ENCODE measurements at places on chromosomes 4 and X.

- DNase-seq: no peak
Measured at GRCh38 chr4:24765376-24765988, 29.9 kb upstream of the SOD3 start.

DNA sequence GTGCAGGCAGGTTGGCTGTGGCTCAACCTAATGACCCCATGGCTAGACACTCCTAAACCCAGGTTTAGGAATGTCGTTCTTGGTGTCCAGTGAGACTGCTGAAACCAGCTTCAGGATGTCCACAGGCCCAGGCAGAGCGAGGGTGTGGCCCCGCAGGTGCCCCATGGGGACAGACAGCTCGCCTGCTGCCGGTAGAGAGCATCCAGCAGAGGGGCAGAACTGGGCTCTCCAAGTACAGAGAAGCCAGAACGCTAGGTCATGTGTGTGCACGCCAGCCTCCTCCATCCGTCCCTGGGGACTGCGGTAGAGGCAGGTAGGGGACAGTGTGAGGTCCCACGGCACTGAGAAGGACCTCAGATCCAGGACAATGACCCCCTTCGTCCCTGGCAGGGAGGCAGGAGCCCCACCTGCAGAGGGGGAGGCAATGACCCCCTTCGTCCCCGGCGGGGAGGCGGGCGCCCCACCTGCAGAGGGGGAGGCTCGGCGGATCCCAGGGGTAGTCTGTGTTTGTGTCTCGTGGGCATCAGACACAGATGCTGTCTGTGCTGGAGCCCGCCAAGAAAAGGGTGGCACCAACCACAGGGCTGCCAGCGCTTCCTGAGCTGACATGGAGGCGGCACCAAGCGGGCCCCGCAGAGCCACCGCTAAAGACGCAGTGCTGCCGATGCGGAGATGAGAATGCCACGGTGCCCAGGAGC lies 118.4 kb downstream of the FAM53A start:
- no peak for DNase-seq

GRCh38 chr4:40480291-40480690 lies 145.2 kb downstream of the CHRNA9 start:
- no peak for DNase-seq

GRCh38 chr4:90950385-90950841 lies 823.2 kb downstream of the CCSER1 start:
- no peak for DNase-seq

GRCh38 chr4:189988877-189989431 lies 38.1 kb downstream of the FRG2 start:
- no peak for DNase-seq

DNA sequence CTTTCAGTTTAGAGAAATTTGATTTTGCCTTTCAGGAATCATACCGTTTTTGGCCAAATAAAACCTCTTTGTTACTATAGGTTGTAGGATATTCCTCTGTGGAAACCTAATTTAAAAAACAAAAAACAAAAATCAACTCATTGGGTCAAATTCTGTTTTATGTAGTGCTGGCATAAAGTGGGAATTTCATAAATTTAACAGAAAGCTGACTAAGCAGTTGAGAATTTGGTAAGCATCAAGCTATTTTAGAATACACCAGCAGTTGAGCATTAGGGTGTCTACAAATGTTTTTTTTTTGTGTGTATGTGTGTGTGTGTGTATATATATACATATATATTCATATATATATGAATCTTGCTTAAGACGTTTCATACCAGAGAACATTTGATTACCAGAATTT lies 47.4 kb downstream of the C4orf33 start:
- DNase-seq: no peak

GRCh38 chrX:109812236-109812635 lies 79.2 kb upstream of the ACSL4 start:
- no peak for DNase-seq

GRCh38 chr4:156811286-156811685 lies 160.3 kb downstream of the PDGFC start:
- DNase-seq: no peak

DNA sequence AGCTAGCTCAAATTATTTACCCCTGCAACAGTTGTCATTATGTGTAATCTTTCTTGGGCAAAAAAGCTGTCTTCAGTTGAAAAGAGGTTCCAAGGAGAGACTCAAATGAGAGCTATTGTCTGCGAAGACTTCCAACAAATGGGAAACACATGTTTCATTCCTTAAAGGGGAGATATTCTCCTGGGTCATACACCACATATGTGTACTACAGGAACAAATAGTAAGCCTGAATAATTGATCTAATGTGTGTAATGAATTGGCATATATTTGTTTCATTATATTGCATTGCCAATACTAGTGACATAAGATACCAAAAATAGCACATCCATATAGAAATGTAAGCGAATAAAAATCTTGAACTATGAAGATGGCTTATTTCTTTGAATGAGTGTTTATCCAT lies 950.9 kb upstream of the NDST4 start:
- DNase-seq: no peak

- no peak for DNase-seq
Measured at GRCh38 chr4:14254252-14254651, 626.7 kb upstream of the BOD1L1 start.

GRCh38 chr4:109729117-109729717 lies 653 bp downstream of the PLA2G12A start:
- no peak for DNase-seq

DNA sequence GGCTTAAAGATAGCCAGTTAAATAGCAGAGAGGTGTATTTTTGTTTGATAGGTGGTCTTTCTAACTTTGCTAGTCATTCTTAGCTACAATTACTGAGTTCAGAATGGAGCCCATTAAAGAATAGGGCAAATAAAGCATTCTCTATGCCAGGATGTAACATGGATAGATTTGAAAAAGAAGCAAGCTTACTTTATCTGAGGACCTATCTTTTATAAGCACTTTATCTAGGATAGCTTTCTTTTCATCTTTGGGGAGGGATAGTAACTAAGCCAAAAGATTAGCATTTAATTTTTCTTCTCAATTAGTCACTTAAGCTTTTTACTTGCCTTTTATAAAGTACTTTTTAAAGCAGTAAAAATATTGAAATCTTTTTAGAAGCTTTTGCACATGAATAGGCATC lies 1148.0 kb upstream of the DIAPH2 start:
- DNase-seq: no peak

DNA sequence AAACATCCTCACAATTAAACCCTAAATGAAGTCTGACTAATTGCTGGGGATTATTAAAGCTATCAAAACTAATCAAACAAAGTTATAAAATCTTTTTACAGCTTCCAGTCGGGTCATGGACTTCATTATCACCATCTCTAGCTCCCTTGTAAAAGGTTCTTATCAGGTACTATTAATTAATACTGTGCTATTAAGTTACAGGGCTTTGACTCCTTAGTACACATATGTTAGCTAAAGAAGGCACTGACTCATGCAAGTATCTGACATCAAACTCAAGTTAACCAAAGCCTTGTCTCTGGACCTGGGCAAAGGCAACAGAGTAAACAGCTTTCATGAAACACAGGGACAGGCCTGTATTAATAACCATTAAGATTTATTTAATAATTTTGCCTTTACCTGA lies 7.9 kb upstream of the ADH4 start:
- DNase-seq: no peak

DNA sequence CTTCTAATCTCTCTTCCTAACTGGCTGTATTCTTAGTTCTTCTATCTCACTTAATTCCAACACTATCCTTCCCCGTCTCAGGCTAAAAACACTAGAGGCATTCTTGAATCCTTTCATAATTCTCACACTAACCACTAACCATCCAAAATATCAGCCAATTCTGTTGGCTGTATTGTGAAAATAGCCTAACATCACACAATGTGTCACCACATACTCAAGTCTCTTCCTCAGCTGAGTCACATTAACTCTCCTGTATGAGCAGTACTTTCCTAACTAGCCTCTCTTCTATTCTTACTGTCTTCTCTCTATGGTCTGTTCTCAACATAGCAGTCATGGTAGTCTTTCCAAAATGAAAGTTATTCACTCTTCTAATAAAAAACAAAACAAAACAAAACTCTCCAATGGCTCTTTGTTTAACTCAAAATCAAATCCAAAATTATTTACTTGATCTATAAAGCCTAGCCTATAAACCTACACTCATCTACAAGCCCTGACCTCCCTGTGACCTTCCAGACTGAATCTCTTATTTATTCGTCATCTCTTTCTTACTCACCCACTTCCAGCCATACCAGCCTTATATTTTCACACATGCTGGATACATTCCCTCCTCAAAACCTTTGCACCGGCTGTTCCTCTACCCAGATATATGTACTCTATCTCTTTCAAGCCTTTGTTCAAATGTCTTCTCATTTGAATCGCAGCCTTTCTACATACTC lies 445.9 kb downstream of the TLL1 start:
- no peak for DNase-seq

DNA sequence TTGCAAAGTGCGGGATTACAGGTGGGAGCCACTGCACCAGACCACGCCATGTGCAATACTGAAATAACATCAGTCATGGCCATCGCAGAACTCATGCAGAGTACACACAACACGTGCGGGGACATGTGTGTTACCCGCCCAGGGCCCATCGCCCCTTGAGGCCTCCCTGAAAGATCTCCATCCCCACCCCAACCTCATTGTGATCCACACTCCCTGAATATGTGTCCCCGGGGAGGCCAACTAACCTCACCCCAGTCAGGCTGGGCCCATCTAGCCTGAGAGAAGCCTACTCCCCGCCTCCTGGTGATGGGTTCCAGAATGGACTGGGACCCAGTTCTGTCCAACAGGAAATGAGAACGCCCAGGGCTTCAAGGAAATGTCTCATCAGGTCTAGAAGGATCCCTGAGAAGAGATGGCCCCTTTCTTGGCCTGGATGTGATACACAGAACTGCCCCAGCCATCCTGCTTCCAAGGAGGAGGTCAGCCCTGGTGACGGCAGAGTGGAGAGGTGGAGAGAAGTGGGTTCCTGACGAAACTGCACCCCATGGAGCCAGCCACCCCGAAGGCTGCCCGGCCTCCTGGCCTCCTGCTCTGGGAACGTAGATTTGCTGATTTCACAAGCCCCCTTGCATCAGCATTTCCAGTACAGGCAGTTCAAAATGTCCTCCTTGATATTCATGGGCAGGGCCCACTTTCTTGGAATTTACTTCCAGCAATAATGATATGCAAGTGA lies 22.5 kb upstream of the CLDN24 start:
- DNase-seq: no peak

GRCh38 chrX:118239178-118239870 lies 106.6 kb upstream of the WDR44 start:
- DNase-seq: no peak

DNA sequence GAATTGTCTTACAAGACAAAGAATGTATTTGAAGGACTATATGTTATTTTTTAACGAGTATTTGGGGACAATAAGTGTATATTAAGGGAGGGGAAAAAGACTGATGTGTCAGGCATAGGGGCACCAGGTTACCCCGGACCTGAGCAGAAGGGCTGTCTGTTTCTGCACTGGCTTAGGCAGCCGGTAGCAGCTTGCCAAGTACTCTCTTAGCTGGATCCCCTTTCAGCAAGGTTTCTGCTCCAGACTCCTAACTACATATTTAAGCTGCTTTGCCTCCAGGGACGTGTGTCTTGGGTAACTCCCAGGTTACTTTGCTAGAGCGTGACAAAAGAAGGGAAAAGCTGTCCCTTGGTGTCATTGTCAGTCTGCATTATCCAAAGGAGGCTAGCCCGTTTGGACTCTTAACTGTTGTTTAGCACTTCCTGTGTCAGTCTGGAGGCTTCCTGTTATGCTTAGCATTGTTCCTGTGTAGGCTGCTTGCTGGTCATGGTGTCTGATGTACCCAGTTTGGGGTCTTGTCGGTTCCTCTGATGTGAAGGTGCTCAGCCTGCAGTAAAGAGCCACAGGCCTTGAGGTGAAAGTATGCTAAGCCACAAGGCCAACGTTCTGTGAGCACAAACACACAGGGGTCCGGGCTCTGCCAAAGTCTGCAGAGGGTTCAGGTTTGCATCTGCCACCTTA lies 11.6 kb downstream of the CXCR3 start:
- no peak for DNase-seq

DNA sequence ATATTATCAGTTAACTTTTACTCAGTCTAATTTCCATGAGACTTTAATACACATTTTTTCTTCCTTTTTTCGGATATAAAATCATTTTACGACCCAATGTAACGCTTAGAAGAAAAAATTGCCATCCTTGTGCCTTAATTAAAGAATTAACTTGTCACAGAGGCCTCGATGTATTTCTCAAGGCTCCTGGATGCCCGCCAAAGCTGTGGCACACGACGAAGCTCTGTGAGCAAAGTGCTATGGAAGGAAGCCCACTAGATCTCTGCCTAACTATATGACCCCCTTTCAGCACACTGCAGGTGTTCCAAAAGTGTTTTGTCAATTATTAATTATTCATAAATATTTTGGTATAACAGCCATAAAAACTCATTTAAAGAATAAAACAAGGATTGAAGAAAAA lies 54.4 kb downstream of the TAPT1 start:
- no peak for DNase-seq

DNA sequence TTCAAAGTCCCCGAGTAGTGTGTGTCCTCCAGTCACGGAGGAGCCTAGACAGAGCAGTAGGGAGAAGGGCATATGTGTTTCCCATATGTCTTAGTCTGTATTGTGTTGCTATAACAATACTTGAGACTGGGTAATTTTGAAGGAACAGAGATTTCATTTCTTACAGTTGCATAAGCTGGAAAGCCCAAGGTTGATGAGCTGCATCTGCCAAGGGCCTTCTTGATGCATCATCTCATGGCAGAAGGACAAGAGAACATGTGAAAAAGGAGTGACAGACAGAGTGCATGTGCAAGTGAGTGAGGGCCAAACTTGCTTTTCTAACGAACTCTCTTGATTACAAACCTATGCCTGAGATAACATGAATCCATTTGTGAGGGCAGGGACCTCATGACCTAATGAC lies 243.4 kb downstream of the ARHGAP10 start:
- no peak for DNase-seq

DNA sequence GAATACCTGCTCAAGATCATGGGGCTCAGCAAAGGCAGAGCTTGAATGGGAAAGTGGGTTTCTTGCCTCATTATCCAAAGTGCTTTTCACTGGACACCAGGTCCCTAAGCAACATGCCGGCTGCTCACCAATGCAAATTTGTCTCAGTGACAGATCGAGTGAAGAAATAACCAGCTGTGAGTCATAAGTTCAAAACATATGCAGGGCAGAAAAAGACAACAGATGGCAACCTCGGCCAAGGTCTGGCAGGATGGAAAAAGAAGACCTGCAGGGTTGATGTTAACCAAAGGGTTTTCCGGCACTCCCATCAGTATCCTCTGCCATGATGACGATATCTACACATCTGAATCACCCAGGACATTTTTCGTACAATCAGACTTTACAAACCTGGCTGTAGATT lies 124.1 kb downstream of the AFAP1 start:
- no peak for DNase-seq

DNA sequence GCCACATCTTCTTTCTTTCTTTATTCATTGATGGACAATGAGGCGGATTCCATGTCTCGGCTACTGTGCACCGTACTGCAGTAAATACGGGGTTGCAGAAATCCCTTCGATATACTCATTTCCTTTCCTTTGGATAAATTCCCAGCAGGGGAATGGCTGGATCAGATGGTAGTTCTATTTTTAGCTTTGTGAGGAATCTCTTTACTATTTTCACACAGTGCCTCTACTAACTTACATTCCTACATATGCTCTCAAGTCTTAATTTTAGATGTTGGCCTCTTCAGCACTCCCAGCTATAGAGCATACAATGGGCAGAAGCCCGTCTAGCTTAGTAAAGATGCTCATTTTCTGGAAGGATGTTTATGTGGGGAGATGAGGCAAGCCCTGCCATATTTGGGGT lies 317.4 kb downstream of the ASMT start:
- no peak for DNase-seq

GRCh38 chr4:89110986-89111832 lies at the start of gene TIGD2:
Gene TIGD2, plus strand, starts transcription at chr4:89111533. Its CDS starts 1,442 bp downstream, at chr4:89112975.
- peak; percentile 90 for DNase-seq

GRCh38 chr4:6472387-6473263 lies at the start of gene PPP2R2C:
Gene PPP2R2C, minus strand, starts transcription at chr4:6472614. Its CDS starts 385 bp downstream, at chr4:6472229.
- no peak for DNase-seq

GRCh38 chr4:39120418-39120817 lies 58.4 kb downstream of the KLHL5 start:
- no peak for DNase-seq

Measured in GDM1 (cell line).